ENCODE measurements at places on chromosomes 7 and 10. TPM values are rescaled to one million over a fixed set of nuclear protein-coding genes. Genes with fewer than 3 reads are reported as not detected.

Gene GIMAP7
- polyA plus RNA-seq = 21.1 TPM

Gene CALHM3
- not detected for polyA plus RNA-seq

DNA sequence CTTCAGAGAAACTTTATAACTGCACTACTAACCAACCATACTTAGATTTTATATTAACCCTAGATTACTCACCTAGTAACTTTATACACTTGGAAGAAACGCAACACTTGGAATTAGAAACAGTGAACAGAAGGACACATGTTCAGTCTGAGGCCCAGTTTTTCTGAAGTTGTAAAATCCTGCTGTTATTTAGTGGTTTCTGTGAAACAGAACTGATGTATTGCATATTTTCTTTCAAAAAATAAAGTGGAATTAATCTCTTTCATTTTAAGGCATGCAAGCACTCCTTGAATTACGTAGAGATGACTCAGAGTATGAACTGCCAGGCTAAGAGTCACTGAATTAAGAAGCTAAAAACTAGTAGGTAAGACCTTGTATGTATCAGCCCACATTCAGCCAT is 215.8 kb downstream of the SKAP2 start:
- H3K4me1 ChIP-seq = no peaks in the 10 kb centered on the region
- H3K27me3 ChIP-seq = no peaks in the 10 kb centered on the region
- DNase-seq = no peak
- no peak overlapping the region for H3K4me3 ChIP-seq
- H3K36me3 ChIP-seq = no peaks in the 10 kb centered on the region

GRCh38 chr7:151727579-151728285 is 149.2 kb downstream of the PRKAG2 start:
- no peak overlapping the region for H3K27ac ChIP-seq
- H3K4me3 ChIP-seq = no peak overlapping the region
- DNase-seq = peak; percentile 89
- no peaks in the 10 kb centered on the region for H3K36me3 ChIP-seq

GRCh38 chr10:29828956-29829355 is 194.2 kb upstream of the SVIL start:
- DNase-seq = no peak
- no peaks in the 10 kb centered on the region for H3K36me3 ChIP-seq
- no peak overlapping the region for H3K27ac ChIP-seq
- H3K4me3 ChIP-seq = no peak overlapping the region
- no peaks in the 10 kb centered on the region for H3K4me1 ChIP-seq
- H3K27me3 ChIP-seq = no peaks in the 10 kb centered on the region

GRCh38 chr10:17425584-17426262 is 28.7 kb downstream of the ST8SIA6 start:
- H3K4me3 ChIP-seq = no peak overlapping the region
- H3K27ac ChIP-seq = no peak overlapping the region
- H3K27me3 ChIP-seq = peaks cover 3% of the 10 kb centered on the region
- H3K4me1 ChIP-seq = no peaks in the 10 kb centered on the region

- H3K4me3 ChIP-seq = peak overlapping the region; percentile 28
- peak overlapping the region; percentile 86 for H3K27ac ChIP-seq
- no peaks in the 10 kb centered on the region for H3K27me3 ChIP-seq
- peak; percentile 72 for DNase-seq
- peaks cover 100% of the 10 kb centered on the region for H3K4me1 ChIP-seq
- H3K36me3 ChIP-seq = peaks cover 8% of the 10 kb centered on the region
These were observed 41.8 kb downstream of the ZCCHC24 start for GRCh38 chr10:79403441-79404230.

Measured in psoas muscle (tissue), 8 donors.